Kidney tubule cell (primary cell): ENCODE measurements at places on chromosomes 13 and 19.
A peak's percentile ranks its signal among the peaks of the same experiment; 100 is the strongest.

- DNase-seq = no peak
These were observed 118.3 kb downstream of the COL4A2 start for GRCh38 chr13:110425444-110425780.

DNA sequence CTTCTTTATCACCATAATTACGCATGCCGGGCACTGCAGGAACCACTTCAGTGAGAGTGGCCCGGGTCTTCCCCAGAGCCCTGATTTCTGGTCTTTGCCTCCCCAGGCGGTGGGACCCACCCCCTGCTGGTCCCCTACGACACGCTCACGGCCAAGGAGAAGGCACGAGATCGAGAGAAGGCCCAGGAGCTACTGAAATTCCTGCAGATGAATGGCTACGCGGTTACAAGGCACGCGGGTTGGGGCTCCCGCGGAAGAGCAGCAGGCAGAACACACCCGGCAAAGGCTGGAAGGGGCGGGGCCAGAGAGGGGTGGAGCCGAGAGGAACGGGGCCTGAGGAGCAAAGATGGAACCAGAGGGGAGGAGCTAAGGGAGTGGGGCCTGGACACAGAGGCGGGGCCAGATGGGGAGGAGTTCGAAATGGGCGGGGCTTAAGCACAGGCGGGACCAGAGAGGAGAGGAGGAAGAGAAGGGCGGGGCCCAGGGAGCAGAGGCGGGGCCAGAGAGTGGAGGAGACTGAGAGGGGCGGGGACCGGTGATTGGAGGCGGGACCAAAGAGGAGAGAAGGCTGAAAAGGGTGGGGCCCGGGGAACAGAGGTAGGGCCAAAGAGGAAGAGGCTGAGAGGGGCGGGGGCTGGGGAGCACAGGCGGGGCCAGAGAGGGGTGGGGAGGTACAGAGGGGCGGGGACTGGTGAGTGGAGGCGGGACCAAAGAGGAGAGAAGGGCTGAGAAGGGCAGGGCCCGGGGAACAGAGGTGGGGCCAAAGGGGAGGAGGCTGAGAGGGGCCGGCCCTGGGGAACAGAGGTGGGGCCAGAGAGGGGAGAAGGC lies 73.4 kb downstream of the RYR1 start:
- DNase-seq = peak; percentile 51

- DNase-seq = no peak
These were observed 41.8 kb downstream of the IRS2 start for GRCh38 chr13:109744512-109745051.

GRCh38 chr13:24638096-24638495 lies 42.1 kb upstream of the ATP12A start:
- no peak for DNase-seq

GRCh38 chr13:40376296-40376849 lies 290.1 kb downstream of the FOXO1 start:
- no peak for DNase-seq

DNA sequence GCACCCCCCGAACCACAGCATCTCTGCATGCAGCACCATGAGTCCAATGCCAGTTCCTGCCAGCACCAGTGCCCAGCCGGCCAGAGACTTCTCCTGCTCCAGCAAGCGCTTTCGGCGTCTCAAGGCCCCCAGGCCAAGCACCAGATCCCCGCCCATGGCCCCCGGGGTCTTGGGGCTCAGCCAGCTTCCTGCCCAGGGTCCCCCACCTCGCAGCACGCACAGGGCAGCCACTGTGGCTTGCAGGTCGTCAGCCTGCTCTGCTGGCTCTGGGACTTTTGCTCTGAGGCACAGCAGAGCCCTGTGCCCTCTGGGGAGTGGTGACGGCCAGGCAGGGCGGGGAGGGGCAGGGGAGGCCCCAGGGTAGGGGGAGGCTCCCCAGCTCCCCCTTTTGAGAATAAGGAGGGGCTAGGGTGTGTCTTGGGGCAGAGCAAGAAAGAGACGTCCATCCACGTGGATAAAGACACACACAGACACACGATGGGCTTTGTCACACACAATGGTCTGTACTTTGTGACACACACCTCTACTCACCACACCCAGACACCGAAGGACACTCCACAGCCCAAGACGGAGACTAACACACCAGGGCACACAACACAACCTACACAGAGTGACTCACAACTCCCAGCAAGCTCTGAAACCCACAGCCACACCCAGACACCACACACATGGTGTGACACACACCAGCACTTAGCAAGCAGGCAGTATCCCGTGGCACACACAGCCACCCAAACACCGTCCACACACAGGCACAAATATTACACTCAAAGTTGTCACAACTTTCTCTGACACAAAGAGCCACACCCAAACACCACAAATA lies at the start of gene KCNN4:
Gene KCNN4 (minus strand): TSS at position 268 of the 820 bp plus-strand sequence. CDS start 112 bp downstream, at position 156.
- peak; percentile 73 for DNase-seq

DNA sequence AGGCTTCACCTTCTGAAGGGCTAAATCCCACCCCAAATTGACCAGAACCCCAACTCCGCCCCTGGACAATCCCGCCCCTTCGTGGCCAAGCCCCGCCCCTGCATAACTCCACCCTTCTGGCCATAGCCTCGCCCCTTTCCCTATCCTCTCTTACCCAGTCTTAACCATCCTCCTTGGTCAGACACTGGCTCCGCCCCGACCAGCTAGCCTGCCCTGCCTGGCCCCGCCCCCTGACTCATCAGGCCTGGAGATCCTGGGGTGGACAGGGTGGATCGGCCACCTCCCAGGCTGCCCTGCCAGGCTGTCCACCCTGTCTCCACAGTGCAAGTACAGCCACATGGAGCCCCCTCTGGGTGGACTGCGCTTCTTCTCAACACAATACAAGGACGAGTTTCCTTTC lies 8.0 kb upstream of the ZNF358 start:
- DNase-seq = peak; percentile 86

- DNase-seq = no peak
These were observed 687.8 kb downstream of the EFNB2 start for GRCh38 chr13:105847527-105848291.

GRCh38 chr13:97743938-97744337 lies 209.5 kb upstream of the IPO5 start:
- no peak for DNase-seq
